ENCODE measurements at places on chromosomes 4 and X.

- no peak for DNase-seq
Measured at GRCh38 chr4:70531981-70532380, 13.6 kb downstream of the AMTN start.

DNA sequence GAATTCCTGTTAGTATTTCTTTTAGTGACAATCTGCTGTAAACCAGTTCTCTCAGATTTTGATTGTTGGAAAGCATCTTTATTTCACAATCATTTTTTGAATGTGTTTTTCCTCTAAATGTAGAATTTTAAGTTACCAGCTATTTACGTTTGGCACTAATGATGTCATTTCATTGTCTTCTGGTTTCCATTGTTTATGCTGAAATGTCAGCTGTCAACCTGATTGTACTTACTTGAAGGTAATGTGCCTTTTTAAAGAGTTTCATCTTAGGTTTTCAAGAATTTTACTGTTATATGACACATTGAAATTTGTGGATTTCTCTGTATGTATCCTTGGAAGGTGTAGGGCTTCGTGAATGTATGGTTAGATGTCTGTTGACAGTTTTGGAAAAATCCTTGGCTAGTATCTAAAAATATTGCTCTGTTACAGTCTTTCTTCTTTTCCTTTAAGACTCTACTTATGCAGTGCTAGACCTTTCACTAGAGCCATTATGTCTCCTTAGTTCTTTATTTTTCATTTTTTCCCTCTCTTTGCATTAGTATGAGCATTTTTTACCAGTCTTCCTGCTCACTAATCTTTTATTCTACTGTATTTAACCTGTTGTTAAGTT is 30.4 kb downstream of the SMAD1 start:
- no peak for DNase-seq

DNA sequence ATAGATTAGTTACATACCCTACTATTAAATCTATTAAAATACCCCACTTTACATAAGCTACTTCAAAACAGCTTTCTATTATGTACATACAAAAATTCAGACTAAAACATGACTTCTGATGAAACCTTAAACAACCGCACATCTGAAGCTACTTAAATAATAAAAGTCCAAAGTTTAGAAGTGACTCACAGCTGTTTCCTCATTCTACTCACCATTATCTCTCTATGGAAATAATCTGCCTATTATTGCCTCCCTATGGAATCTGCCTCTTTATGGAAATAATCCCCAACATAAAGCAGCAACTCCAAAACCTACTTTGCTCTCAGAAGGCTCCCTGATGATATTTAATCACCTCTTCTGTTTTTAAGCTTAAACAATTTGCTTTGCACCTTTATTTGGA is 15.7 kb upstream of the BANK1 start:
- DNase-seq: peak; percentile 70

DNA sequence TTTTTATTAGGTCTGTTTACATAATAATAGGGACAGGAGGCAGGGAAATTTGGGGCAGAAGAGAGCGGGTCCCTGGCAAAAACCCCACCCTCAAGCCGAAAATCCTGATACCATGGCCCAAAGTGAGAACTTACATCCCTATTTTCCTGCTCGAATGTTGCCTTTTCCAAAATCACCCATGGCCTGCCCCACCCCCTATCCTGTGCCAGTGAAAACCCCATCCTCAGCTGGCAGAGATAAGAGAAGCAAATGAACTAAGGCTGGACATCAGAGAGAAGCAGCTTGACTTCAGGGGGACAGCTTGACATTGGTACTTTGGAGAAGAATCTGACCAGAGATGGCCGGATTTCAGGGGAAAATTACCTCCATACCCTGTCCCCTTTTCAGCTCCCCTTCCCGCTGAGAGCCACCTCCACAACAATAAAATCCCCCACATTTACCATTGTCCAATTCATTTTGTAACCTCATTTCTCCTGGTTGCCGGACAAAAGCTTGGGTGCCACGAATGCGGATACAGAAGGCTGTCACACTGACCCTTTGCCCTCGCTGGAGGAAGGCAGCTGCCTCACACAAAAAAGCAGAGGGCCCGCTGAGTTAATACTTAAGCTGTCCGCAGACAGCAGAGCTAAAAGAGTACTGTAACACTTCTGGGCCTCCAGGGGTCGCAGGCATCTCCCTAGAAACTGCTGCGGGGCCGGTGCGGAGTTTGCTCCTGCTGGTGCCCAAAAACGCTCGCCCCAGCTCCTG is 196.2 kb downstream of the SNCA start:
- no peak for DNase-seq

DNA sequence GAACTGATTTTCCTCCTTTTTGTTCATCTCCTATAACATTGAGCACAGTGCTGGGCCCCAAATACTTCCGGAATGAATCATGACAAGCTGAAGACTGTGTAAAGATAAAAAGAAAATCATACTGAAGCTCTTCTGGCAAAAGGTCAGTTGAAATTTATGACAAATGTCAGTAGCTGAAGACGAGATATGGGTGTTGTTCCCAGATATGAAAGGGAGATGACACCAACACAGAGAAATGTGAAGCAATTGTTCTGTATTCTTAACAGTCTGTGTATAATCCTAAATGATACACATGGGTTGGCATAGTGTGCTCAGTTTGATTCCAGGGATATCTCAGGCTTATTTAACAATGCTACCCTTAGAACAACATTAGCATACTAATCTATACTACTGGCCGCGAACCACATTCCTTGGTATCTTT is 170.5 kb upstream of the PITX2 start:
- peak; percentile 54 for DNase-seq

DNA sequence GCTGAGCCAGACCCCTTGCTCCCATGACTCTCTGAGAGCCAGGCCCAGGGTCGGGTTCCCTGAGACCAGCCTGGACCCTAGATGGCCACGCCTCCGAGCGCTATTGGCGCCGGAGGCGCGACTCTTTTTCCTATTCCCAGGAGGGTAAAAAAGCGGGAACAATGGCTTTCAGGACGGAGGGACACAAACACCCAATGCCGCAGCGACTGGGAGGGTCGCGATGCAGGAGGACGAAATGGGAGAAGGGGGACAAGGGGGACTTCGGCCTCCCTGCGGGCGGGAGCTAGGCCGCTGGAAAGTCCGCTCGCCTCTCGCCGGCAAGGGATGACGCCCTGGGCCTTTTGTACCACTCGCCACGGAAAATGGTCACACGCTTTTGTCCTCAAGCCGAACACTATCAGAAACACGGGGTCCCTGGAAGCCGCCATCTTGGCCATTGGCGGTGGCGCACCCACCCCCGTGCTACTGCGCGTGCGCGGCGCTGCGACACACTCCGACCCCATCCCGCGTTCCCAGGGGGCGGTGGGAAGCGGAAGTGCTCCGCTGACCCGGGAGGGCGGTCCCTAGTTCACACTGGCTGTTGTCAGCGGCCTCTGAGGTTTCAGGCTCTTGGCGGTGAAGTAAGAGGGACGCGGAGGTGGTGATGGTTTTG is 98.4 kb downstream of the ZNF674 start:
- DNase-seq: peak; percentile 80

DNA sequence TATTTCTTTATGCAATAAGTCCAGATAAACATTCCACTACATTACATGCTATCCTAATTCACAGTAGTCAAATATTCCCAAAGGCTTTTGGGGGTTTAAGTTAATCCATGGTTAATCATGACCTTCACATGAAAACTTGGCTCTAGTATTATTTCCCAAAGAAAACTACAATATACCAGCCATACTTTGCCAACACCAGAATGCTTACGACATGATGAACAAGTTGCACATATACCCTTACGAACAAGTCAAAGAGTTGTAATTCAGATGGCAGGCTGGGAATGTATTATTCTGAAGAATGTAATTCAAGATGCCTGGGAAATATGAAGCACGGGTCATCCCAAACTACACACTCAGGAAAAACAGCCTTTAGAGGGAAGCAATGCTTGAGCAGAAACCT is 499.6 kb downstream of the PPARGC1A start:
- no peak for DNase-seq

GRCh38 chrX:124343016-124343415 is 3.3 kb upstream of the SH2D1A start:
- DNase-seq: no peak

DNA sequence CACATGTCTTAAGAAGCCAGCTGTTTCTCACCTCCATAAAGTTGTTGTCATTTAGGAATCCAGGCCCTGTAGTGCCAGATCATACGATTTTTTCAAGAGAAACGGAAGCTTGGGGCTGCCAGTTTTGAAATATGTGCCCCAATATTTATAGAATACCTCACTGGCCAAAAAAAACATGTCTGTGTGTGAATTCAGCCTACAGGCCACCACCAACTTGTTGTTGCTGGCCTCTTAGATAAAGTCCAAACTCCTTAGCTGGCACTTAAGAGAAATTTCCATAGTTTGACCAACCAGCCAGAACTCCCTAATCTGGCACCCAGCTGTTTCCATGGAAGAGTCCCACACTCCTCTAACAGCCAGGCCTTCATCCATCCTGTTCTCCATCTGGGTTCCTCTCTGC is 74.1 kb downstream of the WDR19 start:
- no peak for DNase-seq

- DNase-seq: no peak
Measured at GRCh38 chr4:90142081-90142480, 14.9 kb downstream of the CCSER1 start.

DNA sequence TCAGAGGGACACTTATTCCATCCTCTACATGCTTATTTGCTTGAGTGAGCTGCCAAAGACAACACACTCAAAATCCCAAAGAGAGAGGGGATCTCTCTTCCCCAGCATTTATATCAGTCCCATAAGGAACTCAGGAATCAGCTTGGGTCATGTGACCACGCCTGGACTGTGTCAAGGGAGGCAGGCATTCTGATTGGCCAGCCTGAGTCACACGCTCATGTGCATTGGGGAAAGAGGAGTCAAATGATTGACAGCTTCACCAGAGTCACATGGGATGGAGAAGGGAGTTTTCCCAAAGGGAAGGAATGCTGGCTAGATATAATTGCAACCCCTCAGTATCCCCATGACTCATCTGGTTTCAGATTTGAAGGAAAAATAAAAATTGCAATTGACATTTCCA is 49.0 kb downstream of the RWDD4 start:
- no peak for DNase-seq

DNA sequence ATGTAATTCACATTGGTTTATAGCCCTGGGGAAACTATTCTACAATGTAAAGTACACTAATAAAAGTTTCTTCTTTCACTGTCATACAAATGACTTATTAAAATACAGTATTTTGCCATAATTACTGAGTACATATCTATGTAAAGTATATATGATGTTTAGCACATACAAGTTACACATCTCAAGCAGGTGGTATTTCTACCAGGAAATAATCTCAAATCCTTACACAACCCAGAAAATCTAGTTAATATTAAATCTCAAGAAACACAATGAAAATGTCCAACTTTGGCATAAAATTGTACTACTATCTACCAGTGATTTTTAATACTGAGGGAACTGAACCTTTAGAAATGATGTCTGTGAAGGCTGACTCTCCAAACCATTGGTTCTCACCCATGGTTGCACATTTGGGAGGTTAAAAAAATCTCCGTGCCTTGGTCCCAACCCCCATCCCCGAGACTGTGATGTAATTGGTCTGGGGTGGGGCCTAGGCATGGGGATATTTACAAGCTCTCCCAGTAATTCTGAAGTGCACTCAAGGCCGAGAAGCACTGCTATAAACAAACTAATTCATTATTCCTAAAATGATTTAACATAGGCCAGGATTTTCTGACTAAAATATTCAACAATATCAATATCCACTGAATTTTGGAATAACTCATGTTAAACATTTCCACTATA is 27.6 kb downstream of the MAP3K15 start:
- DNase-seq: no peak

DNA sequence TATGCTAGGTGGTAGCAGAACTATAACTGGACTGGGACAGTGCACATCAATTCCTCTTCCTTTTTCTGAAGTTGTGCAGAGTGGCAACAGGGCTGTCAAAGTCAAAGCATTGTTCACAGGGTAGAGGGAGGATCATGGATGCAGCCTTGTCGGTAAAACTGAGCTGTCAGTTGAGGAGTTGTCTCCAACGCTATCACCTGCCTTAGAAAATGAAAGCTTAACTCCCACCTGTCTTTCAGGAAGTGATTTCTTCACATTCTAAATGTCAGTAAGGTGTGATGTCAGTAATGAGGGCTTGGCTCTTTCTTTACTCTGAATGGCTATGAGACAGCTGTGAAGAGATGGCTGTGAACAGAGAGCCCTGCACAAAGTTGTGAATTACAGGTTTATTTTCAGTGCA is 66.4 kb upstream of the BANK1 start:
- no peak for DNase-seq

DNA sequence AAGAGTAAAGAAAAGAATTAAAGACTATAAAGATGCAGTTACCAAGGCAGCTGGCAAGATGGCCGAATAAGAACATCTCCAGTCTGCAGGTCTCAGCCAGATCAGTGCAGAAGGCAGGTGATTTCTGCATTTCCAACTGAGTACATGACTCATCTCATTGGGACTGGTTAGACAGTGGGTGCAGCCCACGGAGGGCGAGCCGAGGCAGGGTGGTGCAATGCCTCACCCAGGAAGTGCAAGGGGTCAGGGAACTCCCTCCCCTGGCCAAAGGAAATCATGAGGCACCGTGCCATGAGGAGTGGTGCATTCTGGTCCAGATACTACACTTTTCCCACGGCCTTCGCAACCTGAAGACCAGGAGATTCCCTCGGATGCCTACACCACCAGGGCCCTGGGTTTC is 20.5 kb downstream of the SPIN4 start:
- DNase-seq: no peak

DNA sequence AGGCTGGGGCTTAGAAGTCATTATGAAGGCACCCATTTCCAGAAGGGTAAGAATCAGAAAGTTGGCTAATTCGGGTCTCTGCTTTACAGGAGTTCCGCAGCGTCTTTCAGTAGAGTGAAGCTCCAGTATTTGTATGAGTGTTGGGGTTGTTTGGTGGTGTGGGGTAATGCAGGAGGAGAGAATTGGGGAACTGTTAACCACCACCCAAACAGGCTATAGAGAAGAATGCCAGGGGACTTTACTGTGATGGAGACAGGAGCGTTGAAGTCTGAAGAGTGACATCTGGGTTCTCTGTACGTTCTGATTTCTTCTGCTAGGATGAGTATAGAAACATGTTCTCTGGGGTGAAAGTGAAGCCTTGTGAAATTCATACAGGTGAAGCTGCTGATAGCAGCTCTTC is 96.3 kb downstream of the TBL1X start:
- DNase-seq: no peak

- no peak for DNase-seq
Measured at GRCh38 chrX:118884552-118885138, 61.0 kb downstream of the ZCCHC12 start.

DNA sequence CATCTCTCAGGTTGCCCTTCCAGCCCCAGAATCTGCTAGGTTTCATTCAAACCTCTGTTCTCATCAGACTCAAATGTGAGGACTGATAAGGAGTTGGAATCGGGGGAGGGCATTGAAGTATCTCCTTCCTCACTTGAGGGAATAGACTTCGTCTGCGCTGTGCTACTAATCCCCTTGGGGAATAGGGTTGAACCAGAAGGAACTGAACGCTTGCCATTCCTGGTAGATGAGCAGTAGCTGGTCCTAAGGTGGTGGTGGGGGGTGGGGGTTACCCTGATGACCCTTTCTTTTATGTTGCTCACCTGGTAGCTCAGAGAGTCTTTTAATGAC is 692 bp upstream of the SLC9A7 start:
- peak; percentile 5 for DNase-seq

- DNase-seq: no peak
Measured at GRCh38 chr4:149245333-149245732, 570.3 kb downstream of the IQCM start.
